Right ventricle myocardium superior (tissue), 1 donor: ENCODE measurements at places on chromosomes 7 and 10. TPM values are rescaled to one million over a fixed set of nuclear protein-coding genes. Genes with fewer than 3 reads are reported as not detected.

- DNase-seq, result no peak
These were observed 2.2 kb downstream of the ADCY1 start for GRCh38 chr7:45576249-45576929.

DNA sequence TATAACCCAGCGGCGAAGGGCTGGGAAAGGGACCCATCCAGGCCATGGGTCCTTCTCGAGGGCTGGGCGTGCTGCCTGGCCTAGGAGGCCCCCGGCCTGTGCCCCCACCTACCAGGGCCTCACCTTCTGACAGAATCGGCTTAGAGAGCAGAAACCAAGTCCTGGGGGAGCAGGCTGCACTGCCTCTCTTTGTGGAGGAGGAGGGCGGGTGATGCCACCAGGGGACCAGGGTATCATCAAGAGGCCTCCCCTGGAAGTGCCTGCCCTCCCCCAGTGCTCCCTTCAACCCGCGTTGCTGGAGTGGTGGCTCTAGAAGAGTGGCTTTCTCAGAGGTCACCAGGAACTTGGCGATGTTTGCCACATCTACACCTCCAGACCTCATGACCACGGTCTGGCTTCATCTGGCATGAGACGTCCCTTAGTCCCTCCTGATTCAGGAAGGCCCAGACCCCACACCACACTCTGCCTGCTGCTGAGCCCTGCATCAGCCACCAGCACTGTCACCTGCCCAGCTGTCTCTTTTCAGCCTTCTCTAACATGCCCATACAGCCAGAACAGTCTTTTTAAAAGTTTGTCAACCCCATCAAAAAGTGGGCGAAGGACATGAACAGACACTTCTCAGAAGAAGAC, 31.9 kb downstream of the FKBP6 start:
- DNase-seq, result no peak

DNA sequence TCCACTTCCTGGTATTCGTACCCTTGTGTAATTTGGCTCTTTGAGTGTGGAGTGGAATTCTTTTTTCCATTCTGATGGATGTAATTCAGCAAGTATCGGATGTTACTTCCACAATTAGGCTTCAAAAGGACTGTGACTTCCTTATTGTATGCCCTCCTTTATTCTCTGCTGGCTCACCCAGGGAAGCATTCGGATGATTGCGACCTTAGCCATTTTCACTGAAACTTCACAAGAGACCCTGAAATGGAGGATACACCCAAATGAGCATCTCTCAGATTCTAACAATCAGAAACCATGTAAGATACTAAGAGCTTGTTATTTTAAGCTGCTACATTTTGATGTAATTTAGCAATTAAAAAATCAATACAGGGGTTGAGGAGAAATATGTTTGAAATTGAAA, 493.1 kb downstream of the DNAJB9 start:
- no peak for DNase-seq

- DNase-seq, result no peak
These were observed 307.9 kb downstream of the SNX13 start for GRCh38 chr7:17632384-17632783.

DNA sequence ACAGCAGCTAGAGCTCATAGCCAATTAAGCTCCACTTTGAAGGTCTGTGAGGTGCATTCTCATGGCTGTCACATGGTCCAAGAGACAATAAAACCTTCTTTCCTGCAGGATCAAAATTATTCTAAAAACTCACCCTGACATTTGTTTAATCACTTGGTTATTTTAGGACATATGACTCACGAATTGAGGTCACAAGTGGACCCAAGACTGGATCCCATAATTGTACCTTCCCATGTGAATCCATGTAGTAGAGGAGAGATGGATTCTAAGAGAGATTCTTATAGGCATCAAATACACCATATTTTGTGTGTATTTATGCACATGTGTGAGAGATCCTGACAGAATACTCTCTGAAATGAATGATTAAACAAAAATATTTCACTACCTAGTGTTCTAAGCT, 18.1 kb downstream of the POLR1F start:
- DNase-seq, result no peak

DNA sequence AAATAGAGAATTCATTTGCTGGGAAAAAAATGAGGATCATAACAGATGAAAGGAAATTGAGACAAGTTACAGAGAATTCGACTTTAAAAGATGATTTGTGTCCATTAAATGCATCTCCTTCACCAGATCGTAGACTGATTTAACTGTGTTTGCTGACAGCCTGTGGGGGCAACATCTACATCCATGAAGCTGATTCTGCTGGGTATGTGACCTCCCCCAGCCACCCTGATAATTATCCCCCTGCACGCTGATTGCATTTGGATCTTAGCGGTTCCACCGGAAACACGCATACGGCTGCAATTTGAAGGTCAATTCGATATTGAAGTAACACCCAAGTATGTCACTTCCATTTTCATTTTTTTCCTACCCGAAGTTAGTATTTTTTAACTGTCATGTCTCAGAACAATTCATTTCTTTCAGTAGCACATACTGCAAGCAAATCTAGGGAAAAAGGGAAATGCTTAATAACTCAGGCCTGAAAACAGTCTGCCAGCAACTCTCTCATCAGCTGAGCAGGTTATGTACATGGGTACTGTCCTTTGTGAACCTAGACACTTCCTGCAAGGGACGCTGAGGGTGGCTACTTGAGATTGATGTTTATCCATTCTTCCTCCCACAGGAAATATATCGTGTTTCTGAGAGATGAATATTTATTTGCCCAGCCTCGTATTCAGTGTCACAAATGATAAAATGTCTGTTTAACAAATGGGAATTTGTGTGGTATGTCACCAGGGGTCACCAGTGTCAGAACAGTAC, 134.9 kb downstream of the ZNF22 start:
- DNase-seq, result no peak

DNA sequence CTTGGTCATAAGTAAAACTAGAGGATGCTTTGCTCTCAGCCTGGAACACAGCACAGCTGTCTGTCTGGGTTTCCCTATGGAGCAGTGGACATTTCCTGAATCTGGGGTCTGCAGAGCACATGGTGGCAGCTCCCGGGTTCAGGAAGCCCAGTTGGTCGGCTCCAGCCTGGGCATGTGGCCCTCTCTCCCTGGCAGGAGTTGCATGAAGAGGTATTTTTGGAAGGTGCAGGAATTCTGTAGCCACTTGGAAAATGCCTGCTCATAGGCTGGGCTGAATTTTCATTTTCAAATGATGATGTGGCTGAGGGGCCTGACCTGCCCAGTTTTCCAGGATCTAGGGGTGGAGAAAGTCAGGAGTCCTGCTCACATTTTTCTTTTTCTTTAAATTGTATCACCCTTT, 6.7 kb upstream of the TPST1 start:
- DNase-seq, result no peak

DNA sequence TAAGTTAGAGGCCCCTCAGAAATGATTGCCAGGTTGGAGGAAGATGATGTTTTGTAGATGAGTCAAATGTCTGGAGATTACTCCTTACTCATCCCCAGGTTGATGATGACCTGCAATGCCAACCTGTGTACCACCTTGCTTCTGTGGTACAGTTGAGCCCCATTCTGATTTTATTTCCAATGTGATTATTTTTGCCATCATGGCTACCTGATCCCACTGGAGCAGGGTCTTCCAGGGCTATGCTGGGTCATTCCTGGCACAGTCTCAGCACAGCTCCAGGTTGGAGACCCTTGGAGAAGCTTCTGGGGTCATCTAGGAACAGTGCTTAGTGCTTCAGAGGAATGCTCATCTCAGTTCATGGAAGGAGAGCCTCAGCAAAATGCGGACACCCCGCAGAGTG, 34.3 kb downstream of the LRRC18 start:
- no peak for DNase-seq

- DNase-seq, result no peak
These were observed 107.0 kb upstream of the PDE1C start for GRCh38 chr7:32177232-32177631.

DNA sequence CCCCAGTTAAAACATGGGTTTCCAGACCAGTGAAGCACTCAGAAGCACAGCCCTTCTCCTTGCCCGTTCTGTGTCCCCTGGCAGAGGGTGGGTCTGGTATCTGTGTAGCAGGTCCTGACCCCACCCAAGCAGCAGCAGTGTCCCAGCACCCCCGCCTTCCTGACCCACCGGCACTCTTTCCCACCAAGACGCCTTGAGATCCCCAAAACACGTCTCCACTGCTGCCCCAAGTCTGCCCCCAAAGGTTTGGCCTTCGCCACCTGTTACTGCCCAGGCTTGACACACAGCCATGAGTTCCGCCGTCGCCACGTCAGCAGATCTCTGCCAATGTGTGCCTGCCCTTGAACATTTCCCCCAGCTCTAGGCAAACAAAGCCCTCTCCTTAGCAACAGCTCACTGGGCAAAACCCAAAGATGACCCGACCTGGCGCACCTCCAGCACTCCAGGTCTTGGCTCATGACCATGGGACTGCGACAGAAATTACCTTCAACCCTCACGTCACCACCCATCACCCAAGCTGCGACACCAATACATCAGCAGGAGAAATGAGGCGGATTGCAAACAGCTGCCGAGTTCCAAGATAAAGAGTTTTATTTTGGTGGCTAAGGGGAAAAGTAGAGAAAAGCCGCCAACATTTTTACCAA, 75.6 kb downstream of the CTBP2 start:
- peak; percentile 86 for DNase-seq

DNA sequence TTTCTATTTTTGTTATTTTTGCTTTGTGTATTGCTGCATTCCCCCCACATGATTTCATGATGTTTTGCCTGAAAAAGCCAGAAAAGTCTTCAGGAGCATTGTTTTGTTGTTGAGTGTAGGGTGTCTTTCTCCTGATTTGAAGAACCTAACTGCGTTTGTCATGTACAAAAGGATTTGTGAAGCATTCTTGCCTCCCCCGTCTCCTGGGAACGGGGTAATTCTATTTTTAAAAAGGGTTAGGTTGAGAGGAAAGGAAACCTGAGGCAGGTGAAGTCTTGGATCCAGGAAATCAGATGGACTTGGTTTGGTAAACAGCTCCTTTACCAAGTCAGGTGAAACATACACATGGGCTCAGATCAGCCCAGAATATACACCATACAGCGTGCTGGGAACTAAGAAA, 26.0 kb upstream of the BTBD16 start:
- DNase-seq, result no peak

SRRM3 gene
- 16.3 TPM for total RNA-seq

ENTPD7 gene
- total RNA-seq, result 1.5 TPM

TMEM176A gene
- 27.1 TPM for total RNA-seq

MRLN gene
- not detected for total RNA-seq
